Tibial nerve (tissue), 4 donors: ENCODE measurements at places on chromosomes 4 and X. TPM values are rescaled to one million over a fixed set of nuclear protein-coding genes. Genes with fewer than 3 reads are reported as not detected.
A peak's percentile ranks its signal among the peaks of the same experiment; 100 is the strongest.

GPRASP3 gene
- 7.0 TPM for total RNA-seq

EFNB1 gene
- 118 TPM for total RNA-seq

GC gene
- total RNA-seq: not detected

GRCh38 chr4:144176476-144176875, 36.0 kb upstream of the GYPA start:
- H3K27ac ChIP-seq: no peak overlapping the region
- no peak for DNase-seq
- H3K27me3 ChIP-seq: no peaks in the 10 kb centered on the region
- H3K36me3 ChIP-seq: no peaks in the 10 kb centered on the region

DNA sequence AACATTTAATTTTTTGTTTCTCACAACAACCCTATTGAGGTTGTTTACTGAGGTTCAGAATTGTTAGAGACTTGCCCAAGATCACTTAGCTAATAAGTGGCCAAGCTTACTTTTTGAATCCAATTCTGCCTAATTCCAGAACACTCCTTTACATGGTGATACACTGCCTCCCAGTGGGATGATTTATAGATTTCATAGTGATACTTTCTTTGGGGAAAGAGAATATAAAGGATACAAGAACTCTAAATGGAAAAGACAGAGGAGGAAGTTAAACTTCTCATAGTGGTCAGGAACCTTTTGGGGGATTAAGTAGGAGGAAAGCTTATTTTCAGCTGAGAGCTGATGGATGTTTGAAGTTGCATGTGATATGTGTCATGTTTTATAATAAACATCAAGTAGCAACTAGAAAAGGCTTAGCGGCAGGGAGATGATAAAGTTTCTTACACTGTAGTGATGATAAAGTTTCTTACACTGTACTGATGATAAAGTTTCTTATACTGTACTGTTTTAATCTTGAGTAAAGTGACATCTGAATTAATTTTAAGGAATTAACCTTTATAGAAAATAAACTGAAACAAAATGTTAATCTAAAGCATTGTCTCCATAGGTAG, 15.3 kb downstream of the STAG2 start:
- H3K4me1 ChIP-seq: no peaks in the 10 kb centered on the region
- no peak for DNase-seq
- no peaks in the 10 kb centered on the region for H3K36me3 ChIP-seq
- no peaks in the 10 kb centered on the region for H3K27me3 ChIP-seq

GRCh38 chrX:63855896-63856295, 70.9 kb upstream of the ARHGEF9 start:
- H3K4me1 ChIP-seq: no peaks in the 10 kb centered on the region
- no peak overlapping the region for H3K27ac ChIP-seq
- no peaks in the 10 kb centered on the region for H3K27me3 ChIP-seq

GRCh38 chr4:183746305-183747229, 87.5 kb downstream of the TRAPPC11 start:
- H3K36me3 ChIP-seq: no peaks in the 10 kb centered on the region
- no peaks in the 10 kb centered on the region for H3K27me3 ChIP-seq
- H3K4me1 ChIP-seq: no peaks in the 10 kb centered on the region
- no peak overlapping the region for H3K4me3 ChIP-seq

DNA sequence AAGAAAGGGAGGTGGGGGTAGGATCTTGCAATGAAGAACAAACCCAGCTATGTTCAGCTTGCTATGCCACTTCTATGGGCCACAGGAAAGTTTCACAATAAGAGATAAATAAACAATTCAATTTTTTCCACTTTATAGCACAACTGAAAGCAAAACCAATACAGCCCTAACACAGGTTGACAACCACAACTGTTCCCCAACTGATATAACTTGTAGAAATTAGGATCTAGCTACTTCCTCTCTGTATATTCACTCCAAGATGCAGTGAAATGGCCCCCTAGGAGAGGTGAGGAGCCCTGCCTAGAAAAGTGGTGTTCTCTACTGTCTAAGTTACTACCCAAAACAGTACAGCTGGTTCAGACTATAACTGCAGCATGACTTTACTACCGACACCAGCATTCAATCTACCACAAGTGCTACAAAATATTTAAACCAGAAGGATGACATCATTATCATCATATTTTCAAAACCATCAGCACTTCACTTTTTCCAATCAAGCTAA, 77.0 kb downstream of the FBXW7 start:
- H3K27me3 ChIP-seq: no peaks in the 10 kb centered on the region
- peak overlapping the region; percentile 0 for H3K27ac ChIP-seq
- no peak for DNase-seq
- H3K4me3 ChIP-seq: no peak overlapping the region
- H3K4me1 ChIP-seq: peaks cover 23% of the 10 kb centered on the region

GRCh38 chr4:152594978-152595925, 59.4 kb upstream of the FBXW7 start:
- H3K36me3 ChIP-seq: no peaks in the 10 kb centered on the region
- peaks cover 14% of the 10 kb centered on the region for H3K4me1 ChIP-seq
- no peak overlapping the region for H3K27ac ChIP-seq
- H3K4me3 ChIP-seq: no peak overlapping the region

- DNase-seq: no peak
- no peaks in the 10 kb centered on the region for H3K27me3 ChIP-seq
- H3K4me1 ChIP-seq: no peaks in the 10 kb centered on the region
- H3K36me3 ChIP-seq: no peaks in the 10 kb centered on the region
Observed at GRCh38 chr4:48620831-48621230, 130.8 kb downstream of the ZAR1 start.

DNA sequence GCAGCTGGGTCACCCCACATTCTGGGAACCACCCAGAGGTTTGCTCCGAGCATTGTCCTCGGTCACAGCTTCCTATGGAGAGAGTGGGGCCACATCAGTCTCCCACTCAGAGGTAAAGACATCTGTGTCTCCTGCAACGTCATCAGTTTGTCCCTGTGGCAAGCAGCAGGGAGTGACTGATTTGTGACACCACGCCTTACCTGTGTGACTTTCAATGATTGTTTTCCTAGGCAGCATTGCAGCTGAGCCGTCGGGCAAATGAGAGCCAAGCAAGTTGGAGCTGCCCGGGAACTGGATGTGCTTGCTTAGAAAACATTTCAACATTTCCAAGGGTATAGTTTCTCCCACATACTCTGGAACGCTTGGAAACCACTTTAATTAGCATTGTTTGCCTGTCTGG, 29.7 kb upstream of the HELT start:
- DNase-seq: no peak
- peaks cover 5% of the 10 kb centered on the region for H3K4me1 ChIP-seq
- H3K36me3 ChIP-seq: no peaks in the 10 kb centered on the region
- no peak overlapping the region for H3K27ac ChIP-seq
- H3K4me3 ChIP-seq: no peak overlapping the region
